Activated CD8-positive, alpha-beta memory T cell treated with anti-CD3 and anti-CD28 coated beads, Interleukin-2, amount 50 U/mL, for 48 hours (primary cell): ENCODE measurements at places on chromosomes 3 and 15.

GRCh38 chr3:40185029-40185695, 124.3 kb upstream of the EIF1B start:
- no peak for DNase-seq

DNA sequence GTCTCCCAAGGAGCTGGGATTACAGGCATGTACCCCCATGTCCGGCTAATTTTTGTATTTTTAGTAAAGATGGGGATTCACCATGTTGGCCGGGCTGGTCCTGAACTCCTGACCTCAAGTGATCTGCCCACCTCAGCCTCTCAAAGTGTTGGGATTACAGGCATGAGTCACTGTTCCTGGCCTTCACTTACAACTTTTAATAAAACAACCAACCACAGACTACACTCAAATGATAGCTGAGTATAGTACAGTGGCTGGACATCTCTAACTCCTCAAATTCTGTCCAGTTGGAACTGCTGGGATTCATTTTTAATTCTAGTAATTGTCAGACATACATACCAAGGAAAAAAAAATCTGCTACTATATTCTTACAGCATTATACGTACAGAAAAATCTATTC, 71.0 kb downstream of the PBRM1 start:
- DNase-seq, result no peak

GRCh38 chr15:70974004-70974832, 81.6 kb downstream of the LRRC49 start:
- no peak for DNase-seq

- DNase-seq, result no peak
Observed at GRCh38 chr3:197709135-197709534, 27.6 kb downstream of the RUBCN start.

- DNase-seq, result no peak
Observed at GRCh38 chr3:72246685-72247084, 461.7 kb upstream of the PROK2 start.

- no peak for DNase-seq
Observed at GRCh38 chr3:108096532-108097321, 5.9 kb upstream of the CD47 start.

DNA sequence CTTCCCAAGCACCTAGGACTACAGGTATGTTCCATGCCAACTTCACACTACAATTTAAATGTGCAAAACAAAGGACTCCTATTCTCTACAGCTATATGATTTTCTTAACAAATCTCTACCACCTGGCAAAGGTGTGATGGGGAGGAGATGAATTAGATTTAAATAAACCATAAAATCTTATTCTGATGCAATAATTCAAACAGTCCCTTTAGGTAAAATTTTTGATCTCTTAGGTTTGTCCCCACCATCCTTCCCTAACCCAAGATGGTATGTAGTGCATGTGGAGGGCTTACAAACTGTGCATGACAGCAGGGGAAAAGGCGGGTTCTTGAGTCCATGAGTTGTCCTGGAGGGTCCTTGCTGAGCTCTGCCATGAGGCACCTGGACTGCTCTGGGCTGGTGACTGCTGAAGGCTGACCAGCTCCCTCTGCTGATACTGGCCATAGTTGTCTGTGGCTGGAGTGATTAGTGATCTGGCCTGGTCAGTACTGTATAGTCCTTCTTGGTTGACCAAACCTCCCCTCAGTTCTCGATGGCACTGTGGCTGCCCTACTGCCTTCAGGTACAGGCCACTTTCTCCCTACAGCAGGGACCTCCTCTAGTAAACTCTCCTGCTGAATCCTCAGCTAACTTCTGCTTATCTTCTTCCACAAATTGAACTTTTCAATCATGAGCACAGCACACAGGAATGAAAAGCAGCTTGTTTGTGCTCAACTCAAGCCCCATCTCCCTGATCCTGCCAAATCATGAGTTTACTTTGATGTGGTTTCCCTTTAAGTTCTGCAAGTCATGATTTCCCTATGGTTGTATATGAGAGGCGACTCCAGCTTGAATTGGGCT, 30.1 kb downstream of the CFAP161 start:
- DNase-seq, result no peak

- DNase-seq, result no peak
Observed at GRCh38 chr15:53831907-53832770, 72.7 kb upstream of the WDR72 start.

DNA sequence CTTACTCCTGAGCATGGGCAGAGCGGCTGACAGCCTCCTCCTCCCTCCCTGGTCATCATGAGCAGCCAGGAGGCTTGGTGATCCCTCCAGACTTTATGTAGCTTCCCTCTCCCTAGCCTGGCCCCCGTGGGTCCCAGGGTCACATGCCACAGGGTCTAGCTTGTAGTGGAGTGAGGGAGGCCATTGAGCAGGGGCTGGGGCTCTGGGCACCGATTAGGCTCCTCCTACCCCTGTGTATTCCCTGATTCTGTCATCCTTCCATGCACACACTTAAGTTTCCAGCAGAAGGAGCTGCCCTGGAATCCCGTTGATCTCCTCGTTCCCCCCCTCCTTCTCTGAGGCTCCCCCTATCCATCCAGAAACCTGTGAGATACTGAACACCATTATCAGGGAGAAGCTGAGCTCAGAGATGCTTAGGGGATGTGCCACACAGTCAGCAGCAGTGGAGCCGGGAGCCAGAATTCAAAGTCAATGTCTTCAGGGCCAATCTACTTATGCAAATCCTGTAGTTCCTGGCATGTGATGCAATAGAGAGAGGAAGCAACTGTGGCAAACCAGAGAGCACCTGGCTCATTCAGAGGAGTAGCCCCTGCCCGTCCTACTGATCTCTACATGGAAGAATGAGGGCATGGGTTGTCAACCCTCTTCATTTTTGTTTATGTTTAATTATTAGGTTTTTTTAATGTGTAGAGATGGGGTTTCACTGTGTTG, 17.2 kb downstream of the CCDC33 start:
- DNase-seq, result no peak

- DNase-seq, result no peak
Observed at GRCh38 chr15:93040288-93041158, 48.5 kb downstream of the RGMA start.

GRCh38 chr3:99842826-99843589, 25.3 kb downstream of the CMSS1 start:
- DNase-seq, result no peak

GRCh38 chr3:179181021-179181472, 32.9 kb downstream of the PIK3CA start:
- no peak for DNase-seq

GRCh38 chr3:150521463-150521862, 24.8 kb downstream of the SERP1 start:
- no peak for DNase-seq

DNA sequence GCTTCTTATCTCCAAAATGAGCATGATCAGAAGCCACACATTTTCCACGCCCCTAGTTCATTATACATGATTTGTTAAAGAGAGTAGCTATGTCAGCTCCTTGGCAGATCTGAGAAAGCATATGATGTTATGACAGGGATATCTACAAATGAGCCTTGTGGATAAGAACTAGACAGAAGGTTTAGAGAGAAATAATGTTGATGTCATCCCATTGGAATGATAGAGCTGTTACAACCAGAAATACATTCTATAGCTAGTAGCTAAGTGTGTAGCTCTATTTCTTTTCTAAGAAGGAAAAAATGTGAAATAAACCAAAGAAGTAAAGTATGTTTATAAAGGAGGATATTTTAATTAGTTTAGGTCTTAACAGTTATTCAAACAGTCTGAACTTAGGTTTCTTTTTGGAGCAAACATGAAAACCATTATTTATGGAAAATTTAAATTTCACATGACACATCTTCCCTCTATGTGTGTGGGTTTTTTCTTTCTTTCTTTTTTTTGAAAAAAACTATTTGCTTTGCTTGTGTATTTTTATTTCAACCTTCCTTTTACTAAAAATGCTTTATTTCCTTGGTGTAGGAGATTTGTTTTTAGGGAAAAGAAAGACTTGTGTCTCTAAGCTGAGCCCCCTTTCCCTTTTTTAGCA, 167.7 kb downstream of the GHSR start:
- no peak for DNase-seq

GRCh38 chr3:31579828-31580227, 47.1 kb downstream of the STT3B start:
- no peak for DNase-seq

DNA sequence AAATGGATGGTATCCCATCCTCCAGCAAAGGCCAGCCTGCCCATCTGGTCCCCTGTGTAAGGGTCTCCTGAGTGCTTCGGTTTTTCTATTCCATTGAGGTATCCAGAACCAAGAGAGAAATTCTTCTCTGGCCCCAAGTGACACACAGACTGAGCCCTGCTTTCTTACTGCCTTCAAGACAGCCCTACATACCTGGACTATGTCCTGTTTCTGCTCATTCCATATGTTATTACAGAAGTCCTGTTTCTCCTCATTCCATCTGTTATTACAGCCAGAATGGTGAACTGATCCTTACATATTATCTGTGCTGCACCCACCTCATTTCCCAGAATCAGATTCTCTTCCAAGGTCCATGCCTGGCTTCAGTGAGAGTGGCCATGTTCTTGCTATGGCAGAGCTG, 115.2 kb downstream of the DCLK3 start:
- DNase-seq, result no peak

DNA sequence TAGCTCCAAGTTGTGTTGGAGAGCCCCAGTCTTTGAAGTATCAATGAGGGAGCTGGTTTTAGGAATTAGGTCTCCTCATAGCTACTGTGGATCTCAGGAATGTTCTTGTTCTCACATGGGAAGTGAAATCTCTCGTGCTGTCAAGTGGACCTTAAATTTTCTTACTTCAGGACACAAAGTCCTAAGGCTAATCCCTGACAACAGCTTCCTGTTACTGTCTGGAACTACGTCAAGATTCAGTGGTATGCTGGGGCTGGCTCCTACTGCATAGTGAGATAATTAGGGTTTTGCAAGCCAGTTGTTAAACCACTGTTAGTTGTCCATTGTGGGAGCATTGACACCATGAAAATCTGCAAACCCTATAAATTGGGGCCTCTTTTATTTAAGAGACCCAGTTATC, 22.8 kb downstream of the MESP1 start:
- DNase-seq, result no peak

GRCh38 chr3:159907828-159908227, 80.8 kb upstream of the IL12A start:
- no peak for DNase-seq

DNA sequence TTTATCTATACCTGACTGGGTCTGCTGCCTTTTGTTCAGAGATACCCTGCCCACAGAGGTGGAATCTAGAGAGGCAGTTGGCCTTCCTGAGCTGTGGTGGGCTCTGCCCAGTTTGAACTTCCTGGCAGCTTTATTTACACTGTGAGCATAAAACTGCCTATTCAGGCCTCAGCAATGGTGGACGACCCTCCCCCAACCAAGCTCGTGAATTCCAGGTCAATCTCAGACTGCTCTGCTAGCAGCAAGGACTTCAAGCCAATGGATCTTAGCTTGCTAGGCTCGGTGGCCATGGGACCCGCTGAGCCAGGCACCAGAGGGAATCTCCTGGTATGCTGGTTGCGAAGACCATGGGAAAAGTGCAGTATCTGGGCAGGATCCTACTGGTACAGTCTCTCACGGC, 270.2 kb downstream of the CADM2 start:
- DNase-seq, result no peak

- DNase-seq, result no peak
Observed at GRCh38 chr3:117719316-117719926, 1009.8 kb downstream of the TUSC7 start.

DNA sequence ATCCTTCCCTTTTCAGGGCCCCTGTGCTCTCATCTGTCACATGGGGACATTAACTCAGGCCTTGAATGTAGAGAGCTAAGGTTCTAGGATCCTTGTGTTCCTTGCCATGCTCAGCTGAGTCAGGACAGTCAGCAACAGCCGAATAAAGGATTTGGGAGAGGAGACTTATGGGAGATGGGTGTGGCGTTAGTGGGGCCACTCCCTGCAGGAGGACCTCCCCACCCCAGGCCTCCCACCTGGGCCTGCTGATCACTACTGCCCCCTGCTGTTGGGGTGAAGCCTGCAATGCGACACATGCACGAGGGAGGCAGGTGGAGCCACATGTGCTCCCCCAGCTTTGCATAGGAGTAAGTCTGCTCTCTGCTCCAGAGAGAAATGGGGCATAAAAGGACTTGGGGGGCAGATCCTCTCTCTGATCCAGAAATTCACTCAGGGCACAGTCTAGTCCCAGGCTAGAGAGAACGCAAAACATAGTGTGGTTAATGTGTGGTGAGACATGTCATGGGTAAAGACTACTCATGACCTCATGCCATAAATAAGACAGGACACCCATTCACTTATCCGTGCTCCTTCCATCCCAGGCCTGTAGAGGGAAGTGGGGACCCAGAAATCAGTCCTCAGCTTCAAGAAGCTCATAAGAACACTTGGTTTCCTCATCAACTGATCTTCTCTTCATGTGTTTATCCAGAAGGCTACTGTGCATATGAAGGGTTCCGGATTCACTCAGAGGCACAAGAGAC, 19.4 kb downstream of the RBP1 start:
- peak; percentile 64 for DNase-seq

- no peak for DNase-seq
Observed at GRCh38 chr3:39126532-39127071, 19.1 kb downstream of the TTC21A start.

- no peak for DNase-seq
Observed at GRCh38 chr3:169965562-169966427, 812 bp upstream of the SEC62 start.

DNA sequence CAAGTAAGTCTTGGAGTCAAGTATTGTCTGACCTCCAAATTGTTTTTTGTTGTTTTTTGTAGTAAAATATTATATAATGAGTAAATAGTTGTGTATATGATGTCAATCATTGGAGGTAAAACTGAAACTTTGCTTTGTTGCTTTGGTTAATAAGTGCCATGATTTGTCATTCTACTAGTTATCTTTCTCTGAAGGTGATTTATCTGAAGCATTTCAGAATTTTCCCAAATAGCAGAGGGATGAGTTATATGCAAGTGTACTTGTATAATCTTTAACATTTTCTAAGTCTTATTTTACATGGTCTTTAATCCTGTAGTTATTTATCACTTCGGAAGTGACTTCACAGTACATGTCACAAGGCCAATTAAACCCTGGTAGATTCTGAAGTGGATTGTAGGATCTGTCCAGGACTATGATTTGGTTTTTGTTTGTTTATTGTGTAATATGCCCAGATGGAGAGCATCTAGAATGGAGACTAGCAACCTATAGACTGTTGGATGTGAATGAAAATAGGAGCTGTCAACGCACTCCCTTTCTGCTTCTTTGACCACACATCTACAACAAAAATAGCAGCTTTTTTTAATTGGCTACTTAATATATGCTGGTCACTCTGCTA, 93.1 kb upstream of the SAMMSON start:
- no peak for DNase-seq
